Testis (tissue), 5 donors: ENCODE measurements at places on chromosomes 13 and 19. TPM values are rescaled to one million over a fixed set of nuclear protein-coding genes. Genes with fewer than 3 reads are reported as not detected.

GRCh38 chr13:91836553-91836952 is 438.1 kb downstream of the GPC5 start:
- no peak for DNase-seq

DNA sequence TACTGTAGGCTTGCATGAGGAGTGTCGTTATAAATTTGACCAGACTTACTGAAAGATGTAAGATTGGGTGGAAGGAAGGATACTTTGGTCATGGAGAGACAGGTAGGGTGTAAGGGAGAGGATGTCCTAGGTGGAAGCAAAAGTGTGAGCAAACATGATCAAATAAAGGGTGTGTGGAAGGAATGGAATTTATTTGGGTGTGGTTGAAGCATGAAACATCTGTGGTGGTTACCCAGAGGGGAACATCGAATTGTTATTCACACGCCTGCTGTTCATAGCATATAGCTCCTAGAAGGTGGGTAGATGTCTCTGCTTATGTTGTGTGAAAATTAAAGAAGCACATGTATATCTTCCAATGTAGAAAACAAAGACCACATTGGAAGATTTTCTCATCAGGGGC is 157.7 kb downstream of the ATP8A2 start:
- DNase-seq, result no peak

DNA sequence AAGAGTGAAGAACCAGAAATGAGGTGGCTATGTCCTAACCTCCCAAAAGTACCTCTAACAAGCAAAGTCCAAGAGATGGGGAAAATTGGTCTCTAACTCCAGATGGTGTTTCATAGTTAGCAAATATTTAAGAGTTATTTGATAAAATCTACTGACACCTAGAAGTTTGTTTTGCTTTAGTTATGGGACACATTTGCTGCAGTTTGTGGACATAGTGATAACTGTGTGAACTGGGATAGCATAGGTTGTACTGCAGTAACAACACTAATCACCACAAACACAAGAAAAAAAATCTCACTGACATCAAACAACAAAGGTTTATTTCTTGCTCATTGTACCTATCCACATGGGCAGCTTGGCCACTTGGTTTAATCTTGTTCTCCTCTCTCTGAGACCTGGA is 965.0 kb upstream of the SPRY2 start:
- DNase-seq, result no peak

DNA sequence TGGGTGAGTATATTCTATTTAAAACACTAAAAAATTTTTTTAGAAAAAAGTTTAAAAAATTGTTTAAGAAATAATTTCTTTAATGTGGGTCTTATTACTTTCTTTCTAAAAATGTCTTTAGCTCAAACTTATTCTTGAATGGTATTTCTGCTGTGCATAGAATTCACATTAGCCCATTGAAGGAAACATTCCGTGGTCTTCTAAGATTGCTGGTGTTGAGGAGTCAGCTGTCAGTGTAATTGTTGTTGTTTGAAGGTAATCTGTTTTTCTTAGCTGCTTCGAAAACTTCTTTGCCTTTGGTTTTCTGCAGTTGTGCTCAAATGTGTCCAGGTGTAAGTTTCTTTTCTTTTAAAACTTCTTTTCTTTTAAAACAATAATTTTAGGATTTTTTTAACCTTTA is 85.4 kb upstream of the KLF12 start:
- no peak for DNase-seq

SERPINE3 gene
- total RNA-seq, result not detected

DNA sequence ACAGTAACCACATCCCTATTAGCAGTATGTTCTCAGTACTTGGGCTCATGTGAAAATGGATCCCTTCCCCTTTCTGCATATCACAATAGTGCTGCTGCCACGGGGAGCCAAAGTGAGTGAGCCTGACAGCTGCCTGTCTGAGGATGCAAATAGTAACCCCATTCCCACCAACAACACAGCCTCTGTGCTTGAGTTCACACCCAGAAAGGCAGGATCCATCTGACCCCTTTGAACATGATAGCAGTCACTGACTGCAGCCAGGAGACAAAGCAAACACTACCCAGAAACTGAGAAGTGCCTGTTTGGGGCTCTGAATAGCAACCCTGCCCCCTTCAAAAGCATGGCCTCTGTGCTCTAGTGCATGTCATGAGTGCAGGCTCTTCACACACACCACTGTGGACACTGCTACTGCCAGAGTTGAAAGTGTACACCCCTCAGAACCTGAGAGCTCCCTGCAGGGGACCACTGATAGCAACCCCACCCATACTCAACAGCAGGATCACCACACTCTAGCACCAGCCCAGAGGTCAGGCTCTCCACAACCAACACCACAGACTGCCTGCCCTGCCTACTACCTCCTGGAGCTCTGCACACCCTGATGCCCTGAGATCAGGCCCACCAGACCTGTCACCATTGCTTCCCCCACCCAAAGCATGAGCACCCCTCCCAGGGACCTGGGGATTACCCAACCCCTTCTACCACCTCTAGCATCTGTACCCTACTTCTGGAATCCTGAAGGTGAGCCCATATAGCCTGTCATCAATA is 1563.5 kb upstream of the PRR20A start:
- no peak for DNase-seq

CGB5 gene
- 2.4 TPM for total RNA-seq

GRCh38 chr19:4768934-4769777 is 22.4 kb upstream of the FEM1A start:
- DNase-seq, result peak; percentile 95

DNA sequence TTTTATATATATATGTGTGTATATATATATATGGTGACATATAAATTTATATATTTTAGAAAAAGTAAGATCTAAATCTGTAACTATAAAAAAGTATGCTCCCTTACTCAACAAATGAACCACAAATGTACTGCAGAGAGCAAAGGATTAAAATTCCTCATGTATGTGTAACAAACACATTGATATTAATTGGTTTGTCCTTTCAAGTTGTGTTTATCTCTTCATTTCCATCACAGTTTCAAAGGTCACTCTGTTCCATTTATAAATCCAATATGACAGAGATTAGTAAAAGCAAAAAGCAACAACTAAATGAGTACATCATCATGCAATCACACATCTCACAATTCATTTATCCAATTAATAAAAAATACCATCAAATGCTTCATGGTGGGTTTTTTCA is 247.9 kb downstream of the DACH1 start:
- no peak for DNase-seq

DNA sequence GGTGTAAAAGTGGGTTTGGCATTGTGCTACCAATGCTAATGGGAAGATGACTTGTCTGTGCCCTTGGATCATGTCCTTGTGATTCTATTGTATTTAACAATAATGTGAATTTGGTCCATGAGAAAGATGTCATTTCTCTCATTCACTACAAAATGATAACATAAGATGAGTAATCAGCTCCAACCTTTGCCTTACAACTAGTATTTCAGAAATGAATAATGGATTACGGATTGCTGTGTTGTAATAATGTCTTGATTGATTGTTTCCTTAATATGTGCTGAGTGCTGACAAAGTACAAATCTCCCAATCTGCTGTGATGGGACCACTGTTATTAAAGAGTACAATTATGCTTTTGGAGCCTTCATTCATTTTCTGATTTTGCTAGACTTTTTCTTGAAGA is 375.0 kb downstream of the PCDH9 start:
- DNase-seq, result no peak

NPAS1 gene
- 2.5 TPM for total RNA-seq

ZNF575 gene
- 1.1 TPM for total RNA-seq

CYP2A6 gene
- not detected for total RNA-seq

GRCh38 chr19:46935066-46935663 is 74.4 kb downstream of the ARHGAP35 start:
- no peak for DNase-seq

- no peak for DNase-seq
These were observed 854 bp downstream of the IL12RB1 start for GRCh38 chr19:18085702-18086457.

C19orf85 gene
- not detected for total RNA-seq

GRCh38 chr19:28920269-28921066 is 292.5 kb downstream of the UQCRFS1 start:
- no peak for DNase-seq

C1QTNF9 gene
- total RNA-seq, result 2.4 TPM
